ENCODE measurements at places on chromosomes 4 and X.

- DNase-seq = no peak
These were observed 18.0 kb downstream of the C4orf33 start for GRCh38 chr4:129113919-129114318.

- no peak for DNase-seq
These were observed 12.2 kb downstream of the RGS12 start for GRCh38 chr4:3304831-3305609.

DNA sequence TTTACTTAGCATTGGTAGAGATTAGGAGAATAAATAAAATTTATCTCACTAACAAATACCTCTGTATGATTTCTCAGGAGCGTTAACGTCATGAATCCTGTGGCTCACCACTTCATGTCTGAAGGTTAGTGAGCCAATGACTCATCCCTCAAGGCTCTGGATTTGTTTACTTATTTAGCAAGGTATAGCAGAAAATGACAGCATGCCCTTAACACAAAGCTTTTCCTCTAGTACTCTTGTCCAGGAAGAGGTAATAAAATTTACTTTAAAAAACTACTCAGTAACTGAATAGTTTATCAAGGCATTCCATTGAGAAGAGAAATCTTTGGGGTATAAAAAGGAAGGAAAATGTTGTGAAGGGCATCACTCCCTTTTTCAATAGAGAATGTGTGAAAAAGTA, 823.8 kb downstream of the CCSER1 start:
- no peak for DNase-seq

DNA sequence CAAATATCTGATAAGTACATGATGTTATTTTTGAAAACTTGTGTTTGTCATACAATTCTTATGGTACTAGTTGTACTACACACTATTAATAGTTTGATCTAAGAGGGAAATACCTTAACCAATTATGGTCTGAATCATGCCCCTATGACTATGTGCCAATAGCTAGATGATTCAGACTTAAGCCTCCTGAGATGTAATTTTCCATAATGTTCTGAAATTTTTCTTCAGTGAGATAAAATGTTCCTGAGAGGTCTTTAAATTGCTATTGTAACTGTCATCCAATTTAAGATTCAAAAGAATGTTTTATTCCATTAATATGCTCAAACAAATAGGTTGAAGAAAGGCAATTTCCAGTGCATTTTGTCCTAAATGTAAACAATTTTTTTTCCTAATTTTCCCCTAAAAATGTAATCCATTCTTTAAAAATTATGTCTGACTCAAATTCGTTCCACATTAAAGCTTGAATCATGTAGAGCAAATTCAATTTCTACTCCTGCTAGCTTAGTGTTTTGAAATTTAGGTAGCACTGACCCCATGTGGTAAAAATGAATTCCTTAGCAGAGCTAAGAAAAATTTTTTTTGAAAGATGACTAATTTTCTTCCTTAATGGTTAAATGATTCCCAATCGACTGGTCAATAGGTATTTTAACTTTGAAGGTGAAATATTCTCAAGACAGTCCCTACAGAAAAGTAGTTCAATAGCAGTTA, 49.1 kb downstream of the APOOL start:
- no peak for DNase-seq

- no peak for DNase-seq
These were observed 13.2 kb downstream of the GALNT7 start for GRCh38 chr4:173181848-173182247.

DNA sequence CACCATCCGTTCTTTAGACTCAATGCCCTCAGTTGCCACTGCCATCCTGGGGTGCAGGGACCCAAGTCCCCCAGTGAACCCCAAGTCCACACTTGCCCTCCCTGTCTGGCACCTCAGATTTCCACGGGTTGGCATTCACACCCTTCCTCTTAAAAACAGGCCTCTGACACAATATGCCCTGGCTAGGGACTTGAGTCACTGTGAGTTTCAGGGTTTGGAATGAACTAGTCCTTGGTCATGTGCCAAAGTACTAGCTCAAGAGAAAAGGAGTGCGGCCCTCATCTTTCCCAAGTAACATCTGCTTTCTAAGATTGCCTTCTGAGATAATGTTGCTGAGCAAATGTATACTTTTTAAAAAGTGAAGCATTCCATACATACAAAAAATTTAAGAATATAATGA, 134.0 kb downstream of the MID1 start:
- no peak for DNase-seq

- no peak for DNase-seq
These were observed 443.4 kb downstream of the BCOR start for GRCh38 chrX:39654183-39654925.

DNA sequence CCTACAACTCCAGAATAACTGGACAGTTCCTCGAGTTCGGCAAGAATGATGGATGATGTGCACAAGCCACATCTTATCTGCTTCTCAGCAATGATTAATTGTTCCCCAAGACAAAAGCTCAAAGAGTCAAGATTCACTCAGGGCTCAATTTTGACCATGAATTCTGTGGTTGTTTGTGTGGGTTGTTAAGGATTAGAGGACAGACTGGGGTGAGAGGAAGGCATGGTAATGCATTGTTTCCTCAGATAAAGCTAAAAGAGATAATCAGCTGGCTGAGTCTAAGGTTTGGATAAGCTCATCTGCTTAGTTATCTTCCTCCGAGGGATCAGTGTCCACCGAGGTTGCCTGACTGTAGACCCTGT, 161.0 kb downstream of the CPEB2 start:
- no peak for DNase-seq

GRCh38 chr4:81605271-81605670, 133.6 kb upstream of the RASGEF1B start:
- DNase-seq = no peak
